ENCODE measurements at places on chromosomes 1 and 21. TPM values are rescaled to one million over a fixed set of nuclear protein-coding genes. Genes with fewer than 3 reads are reported as not detected.

AGO1 gene
- total RNA-seq = 28.2 TPM

DNA sequence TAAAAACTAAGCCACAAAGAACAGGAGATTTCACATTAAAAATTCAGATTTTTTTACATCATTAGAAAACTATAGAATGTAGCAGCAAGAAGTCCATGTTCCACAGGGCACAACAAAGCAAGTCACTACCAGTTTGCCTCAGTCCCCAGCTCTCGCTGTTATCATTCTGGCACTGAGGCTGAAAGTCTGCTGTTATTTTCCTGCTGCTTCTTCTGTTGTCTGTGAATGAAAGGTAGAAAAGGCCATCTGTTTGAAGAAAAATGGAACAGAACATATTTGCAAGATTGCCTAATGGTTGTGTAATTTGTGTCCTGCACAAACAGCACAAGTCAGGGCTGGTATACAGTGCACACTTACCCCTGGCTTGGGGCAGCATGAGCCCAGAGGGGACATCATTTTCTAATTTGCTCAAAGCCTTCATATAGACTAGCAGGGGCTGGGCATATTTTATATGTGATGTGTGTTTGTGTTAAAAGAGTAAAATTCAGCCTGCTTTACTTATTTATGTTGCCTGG, 105.6 kb upstream of the COG2 start:
- no peak for DNase-seq

TMOD4 gene
- total RNA-seq = 2.0 TPM

SV2A gene
- total RNA-seq = 5.5 TPM

DNA sequence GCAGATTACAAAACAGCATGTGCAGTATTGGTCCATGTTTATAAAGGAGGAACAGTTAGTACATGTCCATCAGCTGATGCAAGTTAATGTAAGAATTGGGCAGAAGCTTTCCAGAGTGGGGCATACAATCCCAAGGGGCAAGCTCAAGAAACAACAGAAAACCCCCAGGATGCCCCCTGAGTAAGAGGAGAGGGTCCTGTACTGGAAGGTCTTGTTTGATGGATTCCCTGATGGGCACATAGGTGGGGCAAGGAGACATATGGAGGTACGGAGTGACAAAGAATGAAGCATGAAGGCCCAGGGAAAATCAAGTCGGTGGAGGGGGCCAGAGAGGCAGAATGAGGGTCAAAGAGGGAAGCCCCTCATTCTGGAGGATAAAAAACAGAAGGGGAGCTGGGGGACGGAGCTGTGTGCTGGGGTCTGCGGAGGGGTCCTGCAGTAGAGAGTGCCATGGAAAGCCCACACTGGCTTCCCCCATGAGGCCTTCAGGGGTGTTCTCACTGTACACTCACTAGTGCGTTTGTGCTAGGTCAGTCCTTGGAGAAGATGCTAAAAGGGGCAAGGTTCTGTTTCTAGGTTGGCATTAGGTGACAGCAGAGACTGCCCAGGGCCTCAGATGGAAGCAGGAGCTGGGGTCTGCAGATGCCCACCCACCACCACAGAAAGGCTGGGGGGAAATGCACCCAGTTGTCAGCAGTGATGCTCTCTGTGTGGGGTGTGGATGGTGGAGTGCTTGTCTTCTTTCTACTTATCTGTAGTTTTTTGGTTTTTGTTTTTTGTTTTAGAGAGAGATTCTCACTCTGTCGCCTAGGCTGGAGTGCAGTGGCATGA, 12.5 kb upstream of the MATN1 start:
- DNase-seq = no peak

THEM5 gene
- not detected for total RNA-seq

DNA sequence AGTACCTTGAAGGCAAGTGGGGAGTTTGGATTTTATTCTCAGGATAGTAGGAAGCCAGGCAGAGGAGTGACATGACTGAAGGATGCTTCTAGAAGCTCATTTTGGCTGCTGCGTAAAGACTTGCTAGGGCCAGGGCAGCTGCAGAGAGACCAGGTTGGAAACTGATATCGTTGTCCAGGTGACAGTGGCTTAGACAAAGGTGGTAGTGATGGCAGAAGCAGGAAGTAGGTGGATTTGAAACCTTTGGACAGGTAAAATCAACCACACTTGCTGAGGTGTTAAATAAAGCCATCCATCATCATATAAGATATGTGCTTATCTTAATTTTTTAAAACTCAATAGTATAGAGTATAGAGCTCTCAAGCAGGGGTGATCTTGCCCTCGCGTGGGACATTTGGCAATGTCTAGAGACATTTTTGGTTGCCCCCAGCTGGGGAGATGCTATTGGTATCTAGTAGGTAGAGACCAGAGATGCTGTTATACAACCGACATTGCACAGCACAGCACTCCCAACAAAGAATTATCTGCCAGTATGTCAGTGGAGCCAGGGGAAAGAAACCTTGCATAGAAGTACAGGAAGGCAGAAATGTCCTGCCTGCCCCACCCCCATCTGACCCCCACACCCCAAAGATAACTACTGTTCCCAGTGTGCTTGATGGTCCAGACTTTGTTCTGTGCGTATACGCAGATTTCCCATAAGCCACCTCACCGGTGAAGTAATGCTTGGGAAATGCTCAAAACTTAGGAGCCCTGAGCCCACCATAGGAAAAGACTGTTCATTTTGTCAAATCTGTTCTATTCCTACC, 31.1 kb downstream of the TMEM51 start:
- DNase-seq = no peak

DNA sequence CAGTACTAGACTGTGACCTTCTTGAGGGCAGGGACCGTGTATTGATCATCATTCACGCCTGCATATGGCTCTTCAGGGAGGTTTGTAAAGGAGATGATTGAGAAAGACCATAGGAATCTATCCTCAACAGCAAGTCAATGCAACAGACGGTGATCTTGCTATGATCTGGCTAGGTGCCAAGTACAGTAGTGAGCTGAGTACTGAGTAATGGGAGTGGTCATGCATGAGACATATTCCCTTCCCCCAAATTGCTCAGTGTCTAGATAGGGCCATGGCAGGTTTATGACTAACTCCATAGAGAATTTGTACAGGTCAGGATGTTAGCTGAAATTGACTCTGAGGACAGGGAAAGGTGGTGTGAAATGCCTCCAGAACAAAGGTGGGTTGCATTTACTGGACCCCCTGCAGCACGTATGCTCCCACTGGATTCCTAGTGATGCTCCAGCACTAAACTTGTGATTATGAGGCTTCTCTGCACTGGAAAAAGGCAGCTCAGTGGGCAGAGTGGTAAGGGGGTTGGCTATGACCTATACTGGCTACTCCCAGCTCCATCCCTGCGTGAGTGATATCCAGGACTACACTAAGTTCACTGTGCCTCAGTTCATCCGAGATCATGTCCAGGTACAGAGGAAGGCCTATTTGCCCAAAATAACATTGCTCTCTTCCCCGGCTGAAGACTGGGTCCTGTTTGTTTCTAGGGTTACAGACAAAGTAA, 37.2 kb downstream of the KCNJ6 start:
- no peak for DNase-seq

DNA sequence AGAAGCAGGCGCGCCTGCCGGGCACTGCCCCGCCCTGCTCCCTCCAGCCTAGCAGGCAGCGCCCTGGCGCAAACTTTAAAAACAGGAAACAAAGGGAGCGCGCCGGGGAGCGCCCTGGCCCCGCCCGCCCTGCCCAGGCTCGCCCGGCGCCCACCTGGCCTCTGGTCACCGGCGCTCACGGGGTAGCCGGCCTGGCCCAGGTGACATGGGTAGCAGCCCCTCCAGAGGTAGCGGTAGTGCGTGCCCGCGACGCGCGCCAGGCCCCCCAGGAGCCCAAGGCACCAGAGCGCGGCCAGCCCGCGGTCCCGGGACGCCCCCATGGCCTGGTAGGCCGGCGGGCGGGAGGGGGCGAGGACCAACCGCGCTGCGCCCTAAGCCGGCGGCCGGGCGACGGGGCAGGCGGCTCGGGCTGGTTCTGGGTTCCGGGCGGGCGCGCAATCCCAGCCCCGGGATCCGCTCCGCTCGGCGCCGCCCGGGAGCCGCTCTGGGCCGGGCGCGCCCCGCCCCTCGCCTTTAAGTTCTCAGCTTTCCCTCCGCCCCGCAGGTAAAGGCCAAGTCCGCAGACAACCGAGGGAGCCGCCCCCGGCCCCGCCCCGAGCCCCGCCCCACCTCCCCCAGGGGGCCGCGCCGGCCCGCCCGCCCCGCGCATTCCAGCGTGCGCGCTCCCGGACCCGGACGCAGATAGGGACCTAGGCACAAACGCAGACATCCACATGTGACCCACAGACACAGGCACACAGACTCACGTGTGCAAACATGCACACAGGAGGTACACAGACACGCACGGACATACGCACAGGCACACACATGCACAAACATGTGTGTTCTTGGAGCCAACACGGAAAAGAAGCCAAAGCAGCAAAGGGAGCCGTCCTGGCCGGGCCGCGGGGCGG, 76.7 kb downstream of the ARHGEF16 start:
- peak; percentile 85 for DNase-seq

GRCh38 chr21:9767592-9768375, 753.6 kb upstream of the TPTE start:
- no peak for DNase-seq

GRCh38 chr1:5770981-5771765, 221.1 kb downstream of the NPHP4 start:
- DNase-seq = no peak

GRCh38 chr1:69126796-69127195, 440.9 kb upstream of the LRRC7 start:
- no peak for DNase-seq

- DNase-seq = no peak
Observed at GRCh38 chr1:96048572-96049212, 672.9 kb upstream of the PTBP2 start.

CHD5 gene
- total RNA-seq = 0.83 TPM

DNA sequence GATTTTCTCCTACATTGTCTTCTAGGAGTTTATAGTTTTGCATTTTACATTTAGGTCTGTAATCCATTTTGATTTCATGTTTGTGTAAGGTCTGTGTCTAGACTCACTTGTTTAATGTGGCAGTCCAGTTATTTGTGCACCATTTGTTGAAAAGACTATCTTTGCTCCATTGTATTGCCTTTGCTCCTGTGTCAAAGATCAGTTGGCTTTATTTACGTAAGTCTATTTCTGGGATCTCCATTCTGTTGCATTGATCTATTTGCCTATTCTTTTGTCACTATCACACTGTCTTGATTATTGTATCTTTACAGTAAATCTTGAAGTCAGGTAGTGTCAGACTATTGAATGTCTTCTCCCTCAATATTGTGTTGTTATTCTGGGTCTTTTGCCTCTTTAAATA, 49.7 kb upstream of the RGS2 start:
- no peak for DNase-seq

DNA sequence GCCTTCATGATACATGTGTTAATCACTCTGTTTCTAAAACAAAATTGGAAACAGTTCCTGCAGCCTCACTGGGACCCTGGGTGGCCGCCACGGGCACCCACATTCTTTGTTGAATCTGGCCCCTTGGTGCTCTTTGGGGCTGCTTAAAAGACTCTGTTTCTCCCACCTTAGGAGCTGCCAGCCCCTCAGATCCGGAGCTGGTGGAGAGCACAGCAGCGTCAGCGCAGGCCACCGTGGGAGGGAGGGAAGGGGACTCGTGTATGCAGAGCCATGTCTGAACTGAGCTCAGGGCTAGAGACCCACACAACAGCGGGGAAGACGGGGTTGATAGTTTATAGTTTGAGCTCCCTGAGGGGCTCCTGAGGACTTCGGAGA, 121.2 kb downstream of the CNIH3 start:
- DNase-seq = no peak

DNA sequence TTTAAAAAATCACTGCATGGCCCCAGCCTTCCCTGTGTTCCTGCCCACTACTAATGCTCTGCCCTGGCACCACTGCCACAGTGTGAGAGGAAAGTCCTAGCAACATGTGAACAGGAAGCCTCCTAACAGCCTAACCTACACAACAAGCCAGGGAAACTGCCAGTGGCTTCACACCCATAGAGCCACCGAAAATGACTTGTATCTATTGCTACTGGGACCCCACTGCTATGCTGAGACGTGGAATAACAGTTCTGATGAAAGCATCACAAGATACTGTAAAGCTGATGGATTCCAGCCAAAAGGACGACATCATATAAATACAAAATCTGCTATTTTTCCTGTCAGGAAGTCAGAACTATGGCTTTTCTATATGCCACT, 74.9 kb downstream of the JAK1 start:
- no peak for DNase-seq

DNA sequence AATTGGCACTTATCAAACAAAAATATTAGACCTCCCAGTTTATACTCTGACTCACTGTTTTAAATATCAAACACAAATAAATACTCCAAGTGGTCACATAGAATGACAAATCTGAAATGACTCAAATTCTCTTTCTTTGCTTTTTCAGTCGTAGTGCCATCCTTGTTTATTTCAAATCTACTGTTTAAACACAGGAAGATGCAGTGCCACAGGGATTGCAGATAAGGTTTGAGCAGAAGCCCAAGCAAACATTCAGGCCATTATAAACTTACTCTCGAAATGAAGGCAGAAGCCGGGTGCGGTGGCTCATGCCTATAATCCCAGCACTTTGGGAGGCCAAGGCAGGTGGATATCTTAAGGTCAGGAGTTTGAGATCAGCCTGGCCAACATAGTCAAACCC, 255.4 kb upstream of the PLXNA2 start:
- DNase-seq = no peak

DNA sequence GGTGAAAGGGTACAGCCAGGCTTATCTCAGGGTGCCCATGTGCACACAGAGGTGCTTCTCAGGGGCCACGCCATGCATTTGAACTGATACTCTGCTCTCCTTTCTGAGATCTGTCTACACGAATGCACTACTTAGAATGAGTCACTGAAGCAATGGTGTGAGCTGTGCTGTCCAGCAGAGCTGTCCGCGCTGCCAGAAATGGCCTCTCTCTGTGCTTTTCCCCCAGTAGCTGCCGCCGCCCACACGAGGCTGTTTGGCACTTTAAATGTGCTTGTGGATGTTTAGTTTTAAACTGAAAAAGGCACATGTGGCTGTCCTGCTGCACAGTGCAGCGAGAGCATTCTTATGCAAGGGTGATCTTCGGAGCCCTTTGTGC, 87.1 kb upstream of the COL6A1 start:
- no peak for DNase-seq

HENMT1 gene
- 8.8 TPM for total RNA-seq

IGSF8 gene
- total RNA-seq = 22.4 TPM

- DNase-seq = no peak
Observed at GRCh38 chr1:2145946-2146835, 48.4 kb downstream of the FAAP20 start.

DNA sequence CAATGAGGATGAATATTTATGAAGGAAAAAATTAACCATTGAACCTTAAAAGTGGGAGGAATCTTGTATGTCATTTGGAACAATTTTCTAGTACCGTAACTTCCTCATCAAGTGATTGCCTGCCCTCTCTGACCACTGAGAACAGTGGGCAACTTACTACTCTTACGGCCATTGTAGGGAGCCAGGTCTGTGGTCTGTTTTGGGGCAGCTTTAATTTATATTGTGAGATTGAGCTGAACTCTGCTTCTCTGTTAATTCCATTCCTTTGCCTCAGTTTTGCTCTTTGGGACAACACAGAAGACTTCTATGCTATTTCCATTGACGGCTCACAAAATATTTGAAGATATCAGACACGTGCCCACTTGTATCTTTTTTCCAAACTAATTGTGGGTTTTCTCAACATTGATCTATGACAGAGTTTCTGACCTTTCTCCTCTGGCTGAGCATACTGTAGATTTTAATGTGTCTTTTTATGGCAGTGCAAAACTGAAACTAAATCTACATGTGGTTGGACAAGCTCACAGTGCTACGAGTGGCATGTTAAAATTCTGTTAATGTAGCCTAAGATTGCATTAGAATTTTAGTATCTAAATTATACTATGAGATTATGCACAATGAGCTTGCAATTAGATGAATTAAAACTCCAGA, 27.8 kb upstream of the ZNF281 start:
- DNase-seq = no peak

- DNase-seq = no peak
Observed at GRCh38 chr1:154871374-154871773, 1.3 kb upstream of the KCNN3 start.

RGSL1 gene
- total RNA-seq = not detected
